Amygdala (tissue), 56 donors: ENCODE measurements at places on chromosomes 12 and 14.

DNA sequence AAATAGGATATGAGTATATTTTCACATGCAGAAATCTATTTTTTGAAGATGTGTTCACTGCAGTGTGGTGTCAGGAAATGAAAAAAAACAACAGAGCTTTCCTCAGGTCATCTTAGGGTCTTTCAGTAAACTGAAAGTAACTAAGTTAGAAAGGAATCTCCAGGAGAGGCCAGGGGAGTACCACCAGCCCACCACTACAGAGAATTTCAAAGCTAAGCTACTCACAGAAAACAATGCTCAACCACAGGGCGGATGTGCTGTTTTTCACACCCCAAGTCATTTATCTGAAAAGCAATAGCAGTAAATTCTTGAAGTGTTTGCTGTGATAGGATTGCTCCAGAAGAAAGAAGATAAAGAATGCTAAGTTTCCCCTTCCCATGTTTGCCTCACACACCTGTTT lies 79.0 kb downstream of the IFNG start:
- no peak for DNase-seq

GRCh38 chr12:95187865-95188415 lies 29.3 kb downstream of the FGD6 start:
- no peak for DNase-seq

- no peak for DNase-seq
Measured at GRCh38 chr12:66679461-66680084, 697 bp upstream of the GRIP1 start.

DNA sequence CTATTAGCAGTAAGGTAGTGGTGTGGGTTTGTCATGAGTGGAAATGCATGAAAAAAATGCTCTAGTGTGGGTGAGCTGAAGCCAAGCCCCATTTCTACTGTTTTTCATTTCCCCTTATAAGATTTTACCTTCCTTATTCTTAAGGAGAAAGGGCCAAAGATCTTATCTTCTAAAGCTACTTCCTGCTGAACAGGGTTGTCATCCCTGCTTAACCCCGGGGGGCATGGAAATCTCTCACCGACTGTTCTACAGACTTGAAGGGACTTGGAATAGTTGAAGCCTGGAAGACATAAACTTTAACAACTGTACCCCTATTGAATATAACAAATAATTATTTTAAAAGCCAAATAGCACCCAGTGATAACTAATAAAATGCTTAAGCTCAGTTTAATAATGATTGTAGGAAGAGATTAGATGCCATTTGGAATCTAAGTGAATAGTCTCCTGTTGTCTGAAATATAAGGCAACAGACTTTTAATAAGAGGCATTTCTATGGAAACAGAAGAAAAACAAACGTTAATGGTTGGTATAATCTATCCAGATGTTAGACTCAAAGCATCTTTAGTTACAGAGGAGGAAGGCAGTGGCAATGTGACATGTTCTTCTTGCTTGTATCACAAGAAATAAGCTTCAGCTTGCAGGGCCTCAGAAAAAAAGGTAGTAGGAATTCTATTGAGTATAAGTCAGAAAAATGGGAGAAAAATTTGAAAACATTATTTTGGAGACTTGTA lies 1.8 kb upstream of the GMFB start:
- no peak for DNase-seq

DNA sequence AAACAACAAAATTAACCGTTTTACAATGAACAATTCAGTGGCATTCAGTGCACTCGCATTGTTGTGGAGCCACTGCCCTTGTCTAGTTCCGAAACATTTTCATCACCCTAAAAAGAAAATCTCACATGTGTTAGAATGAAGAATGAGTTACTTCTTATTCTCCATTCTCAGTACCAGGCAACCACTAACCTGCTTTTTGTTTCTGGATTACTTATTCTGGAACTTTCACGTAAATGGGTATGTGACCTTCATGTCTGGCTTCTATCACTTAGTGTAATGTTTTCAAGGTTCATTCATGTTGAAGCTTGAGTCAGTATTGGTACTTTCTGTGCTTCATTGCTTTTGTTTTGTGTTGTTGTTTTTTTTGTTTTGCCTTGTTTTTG lies 15.6 kb downstream of the RCOR1 start:
- no peak for DNase-seq

GRCh38 chr14:64637735-64638473 lies 66.3 kb upstream of the PLEKHG3 start:
- DNase-seq = no peak

DNA sequence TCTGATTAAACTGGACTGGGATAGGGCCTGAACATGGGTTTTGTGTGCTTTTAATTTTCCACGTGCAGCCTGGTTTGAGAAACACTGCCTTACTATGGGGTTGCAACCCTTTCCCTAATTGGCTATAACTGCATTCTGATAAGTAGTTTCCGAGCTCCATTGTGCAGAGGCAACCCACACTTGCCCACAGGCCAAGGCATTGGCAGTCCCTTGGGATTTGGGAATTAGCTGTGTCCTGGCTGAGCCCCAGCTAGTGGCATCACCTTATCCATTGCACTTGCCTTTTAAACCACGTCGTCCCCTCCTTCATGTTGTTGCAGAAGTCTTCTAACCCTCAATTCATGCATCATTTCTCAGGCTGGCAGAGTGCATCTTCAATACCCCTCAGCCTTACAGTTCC lies 10.2 kb downstream of the VCPKMT start:
- DNase-seq = no peak

DNA sequence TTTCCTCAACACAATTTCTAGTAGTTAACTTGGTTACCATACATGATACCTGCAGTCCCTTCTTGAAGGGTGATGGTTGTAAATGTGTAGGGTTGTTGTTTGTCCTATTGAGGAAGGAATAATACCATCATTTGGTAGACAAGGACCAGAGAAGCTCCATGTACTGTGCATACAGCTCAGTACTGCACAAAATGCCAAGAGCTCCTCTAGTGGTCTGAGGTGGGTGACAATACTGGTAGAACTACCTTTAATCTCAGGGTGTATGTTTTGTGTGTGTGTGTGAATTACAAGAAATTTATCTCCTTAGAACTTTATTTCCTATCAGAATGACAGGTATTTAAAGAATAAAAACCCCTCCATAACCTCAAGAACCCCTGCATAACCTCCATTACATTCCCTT lies 575.3 kb downstream of the TMTC2 start:
- DNase-seq = no peak

- DNase-seq = no peak
Measured at GRCh38 chr12:13538136-13538535, 341.6 kb downstream of the EMP1 start.

DNA sequence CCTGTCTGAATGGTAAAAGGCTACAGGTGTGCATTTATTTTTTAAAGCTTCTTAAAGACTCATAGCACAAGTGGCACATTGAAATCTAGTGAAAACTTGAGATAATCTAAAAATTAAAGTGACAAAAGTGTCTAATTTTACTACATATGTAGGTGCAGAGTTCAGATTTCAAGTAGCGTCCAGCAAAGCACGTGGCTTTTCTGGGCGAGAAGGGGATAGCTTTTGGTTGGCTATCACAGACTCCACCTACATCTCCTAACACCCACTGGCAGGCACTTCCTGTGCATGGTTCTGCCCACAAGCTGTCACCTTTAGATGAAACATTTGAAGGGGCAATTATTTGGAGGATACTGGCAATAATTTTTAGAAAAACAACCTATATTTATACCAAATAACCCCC lies 1.9 kb upstream of the PITPNM2 start:
- DNase-seq = no peak
